ENCODE measurements at places on chromosomes 2 and 18.
A peak's percentile ranks its signal among the peaks of the same experiment; 100 is the strongest.

GRCh38 chr18:3466872-3467271 lies 16.9 kb downstream of the TGIF1 start:
- no peak for DNase-seq

DNA sequence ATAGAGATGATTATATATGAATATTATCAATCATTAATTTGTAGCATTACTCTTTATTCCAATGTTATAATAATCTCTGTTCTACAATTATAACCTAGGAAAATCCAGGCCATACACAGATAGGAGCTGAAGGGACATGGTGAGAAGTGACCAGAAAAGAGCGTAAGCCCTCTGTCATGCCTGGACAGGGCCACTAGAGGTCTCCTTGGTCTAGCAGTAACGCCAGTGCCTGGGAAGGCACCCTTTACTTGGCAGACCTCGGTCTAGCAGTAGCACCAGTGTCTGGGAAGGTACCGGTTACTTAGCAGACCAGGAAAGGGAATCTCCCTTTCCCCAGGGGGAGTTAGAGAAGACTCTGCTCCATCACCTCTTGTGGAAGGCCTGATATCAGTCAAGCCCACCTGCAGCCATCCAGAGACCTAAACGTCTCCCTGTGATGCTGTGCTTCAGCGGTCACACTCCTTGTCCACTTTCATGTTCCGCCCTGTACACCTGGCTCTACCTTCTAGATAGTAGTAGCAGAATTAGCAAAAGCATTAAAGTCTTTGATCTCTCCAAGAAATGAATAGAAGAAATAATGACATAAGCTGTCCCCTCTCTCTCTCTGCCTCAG lies 447.5 kb upstream of the FSIP2 start:
- DNase-seq, result peak; percentile 9

DNA sequence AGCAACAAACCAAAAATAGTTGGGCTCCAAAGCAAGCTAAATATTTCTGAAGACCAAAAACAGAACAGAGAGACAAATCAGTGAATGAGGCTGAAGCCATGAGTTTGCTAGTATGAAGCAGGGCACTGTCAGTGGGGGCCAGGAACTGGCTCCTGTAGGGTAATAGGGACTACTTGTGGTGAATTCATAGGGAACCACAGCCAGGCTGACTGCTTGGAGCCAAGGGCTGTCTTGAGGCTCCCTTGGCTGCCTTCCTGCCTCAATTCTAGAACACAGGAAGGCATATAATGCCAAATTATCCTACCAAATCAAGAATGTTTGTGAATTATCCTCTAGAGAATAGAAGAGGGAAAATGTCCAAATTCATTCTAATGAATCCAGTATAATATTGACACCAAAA lies 406.0 kb downstream of the CCDC85A start:
- no peak for DNase-seq

GRCh38 chr2:135219226-135219625 lies 167.1 kb downstream of the RAB3GAP1 start:
- DNase-seq, result no peak

GRCh38 chr18:3360211-3360610 lies 89.8 kb upstream of the TGIF1 start:
- no peak for DNase-seq

DNA sequence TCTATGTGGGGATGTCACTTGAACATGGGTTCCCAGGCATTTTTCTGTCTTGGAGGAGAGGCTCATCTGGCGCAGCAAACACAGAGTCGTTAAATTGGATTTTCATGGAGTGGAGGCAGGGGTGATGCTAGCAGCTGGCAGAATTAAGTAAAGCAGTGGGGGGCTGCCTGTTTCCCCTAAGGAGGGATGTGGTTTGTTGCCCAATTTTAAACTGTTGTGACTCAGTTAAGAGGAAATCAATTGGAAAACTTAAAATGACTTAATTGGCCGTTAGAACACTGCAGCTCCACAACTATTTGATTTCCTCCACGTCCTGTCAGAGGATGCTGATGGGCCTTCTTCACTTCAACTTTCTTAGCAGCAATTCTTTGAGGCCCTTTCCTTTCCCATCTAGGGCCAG lies 354.1 kb upstream of the ATP5MC3 start:
- no peak for DNase-seq

DNA sequence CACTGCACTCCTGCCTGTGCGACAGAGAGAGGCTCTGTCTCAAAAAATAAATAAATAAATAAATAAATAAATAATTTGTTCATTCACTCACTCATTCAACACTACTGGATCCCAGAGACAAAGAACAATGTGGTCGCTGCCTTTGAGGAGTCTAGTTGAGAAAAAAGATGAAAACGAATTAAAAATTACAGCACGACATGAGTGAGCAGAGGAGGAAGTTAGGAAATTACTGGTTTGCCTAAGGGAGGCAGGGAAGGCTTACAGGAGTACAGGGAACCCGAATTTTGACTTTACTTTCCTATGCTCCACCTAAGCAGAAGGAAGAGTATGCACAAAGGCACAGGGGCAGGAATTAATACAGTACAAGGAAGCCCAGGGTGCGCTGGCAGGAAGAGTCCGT lies 4.2 kb upstream of the KCMF1 start:
- no peak for DNase-seq

- DNase-seq, result no peak
Observed at GRCh38 chr18:13762690-13763439, 36.4 kb downstream of the RNMT start.

- no peak for DNase-seq
Observed at GRCh38 chr18:36405611-36406010, 108.1 kb downstream of the FHOD3 start.

DNA sequence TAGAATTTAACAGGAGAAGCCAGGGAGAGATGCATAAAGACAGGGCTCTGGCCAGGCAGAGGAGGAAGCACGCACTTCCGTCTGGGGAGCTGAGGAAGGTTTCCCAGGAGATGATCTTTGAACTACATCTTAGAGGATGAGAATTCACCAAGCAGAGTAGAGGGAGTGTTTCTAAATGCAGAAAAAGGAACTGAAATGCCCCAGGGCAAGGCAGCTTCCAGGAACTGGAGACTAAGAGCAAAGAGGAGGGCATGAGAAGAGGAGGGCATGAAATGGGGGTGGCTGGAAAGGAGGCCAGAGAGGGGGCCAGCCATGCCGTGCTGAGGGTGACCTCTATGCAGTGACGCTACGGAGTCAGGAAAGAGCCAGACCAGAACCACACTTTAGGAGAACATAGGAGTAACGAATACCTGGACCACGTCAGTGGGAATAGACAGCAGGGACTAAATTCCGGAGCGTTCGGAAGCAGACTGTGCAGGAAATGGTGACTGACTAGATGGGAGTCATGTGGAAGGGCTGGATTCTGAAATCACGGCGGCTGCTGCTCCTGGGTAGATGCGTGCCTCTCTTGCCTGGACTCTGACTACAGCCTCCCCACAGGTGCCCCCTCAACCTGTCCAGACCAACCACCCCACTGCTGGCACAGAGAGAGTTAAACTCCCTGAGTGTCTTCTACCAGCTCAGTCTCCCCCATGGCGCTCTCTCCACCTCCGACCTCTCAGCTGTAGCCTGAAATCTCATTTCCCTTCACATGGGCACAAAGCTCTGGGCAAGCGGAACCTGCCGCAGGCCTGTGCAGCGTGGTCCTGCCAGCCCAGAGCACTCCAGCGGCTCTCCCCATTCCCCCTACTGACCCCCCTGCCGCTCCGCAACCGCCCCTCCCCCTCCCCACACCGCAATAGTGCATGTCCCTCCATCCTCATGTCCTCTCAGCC lies 87.0 kb upstream of the RTN4 start:
- DNase-seq, result no peak

- DNase-seq, result no peak
Observed at GRCh38 chr18:28116461-28116860, 60.5 kb downstream of the CDH2 start.

GRCh38 chr2:207418419-207418818 lies 111.3 kb upstream of the CREB1 start:
- no peak for DNase-seq

DNA sequence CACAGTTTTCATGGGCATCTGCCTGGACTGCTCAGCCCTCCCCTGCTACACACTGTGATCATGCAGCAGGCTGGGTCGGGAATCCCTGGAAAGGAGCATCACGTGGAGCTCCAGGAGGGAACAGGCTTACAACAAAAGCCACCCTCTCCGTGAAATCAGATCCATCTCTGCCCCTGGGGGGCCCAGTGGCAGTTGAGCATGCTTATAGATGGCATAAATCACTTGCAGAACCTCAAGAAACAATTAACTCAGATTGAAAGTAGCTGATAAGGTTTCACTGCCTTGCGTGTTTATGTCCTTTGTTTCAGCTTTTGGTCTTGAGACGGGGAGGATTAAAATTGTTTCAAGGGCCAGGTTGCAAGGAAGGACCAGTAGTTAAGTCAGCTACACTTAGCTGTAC lies 354.8 kb upstream of the MEIS1 start:
- no peak for DNase-seq

- no peak for DNase-seq
Observed at GRCh38 chr2:8247905-8248622, 433.8 kb upstream of the ID2 start.

DNA sequence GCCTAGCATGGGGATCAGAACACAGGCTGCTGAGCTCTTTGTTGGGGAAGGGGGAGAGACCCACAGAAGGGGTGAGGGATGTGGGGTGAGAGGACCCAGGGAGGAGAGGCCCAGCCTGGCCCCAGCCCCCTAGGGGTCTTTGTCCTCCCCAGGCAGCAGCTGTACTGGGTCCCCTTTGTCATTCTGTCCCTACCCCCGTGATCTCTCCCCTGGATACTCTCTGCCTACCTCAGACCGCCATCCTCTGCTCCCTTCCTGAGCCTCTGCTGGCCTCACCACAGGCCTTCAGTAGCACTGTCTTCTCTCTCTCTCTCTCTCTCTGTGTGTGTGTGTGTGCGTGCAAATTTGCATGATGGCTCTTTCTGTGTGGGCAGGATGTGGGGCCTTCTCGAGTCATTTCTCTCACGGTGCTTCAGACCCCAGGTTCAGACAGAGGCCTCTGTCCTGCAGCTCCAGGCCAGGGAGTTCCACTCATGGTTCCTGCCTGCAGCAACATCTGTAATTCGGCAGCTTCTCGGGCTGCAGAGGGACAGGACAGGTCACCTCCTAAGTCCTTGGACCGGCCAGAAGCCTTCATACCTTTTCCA lies 1.4 kb downstream of the PSD4 start:
- no peak for DNase-seq

GRCh38 chr2:216873573-216873972 lies 13.7 kb upstream of the TNP1 start:
- DNase-seq, result no peak

GRCh38 chr2:118562144-118562543 lies 285.3 kb downstream of the EN1 start:
- no peak for DNase-seq

- no peak for DNase-seq
Observed at GRCh38 chr2:203071148-203071547, 56.5 kb downstream of the NBEAL1 start.

DNA sequence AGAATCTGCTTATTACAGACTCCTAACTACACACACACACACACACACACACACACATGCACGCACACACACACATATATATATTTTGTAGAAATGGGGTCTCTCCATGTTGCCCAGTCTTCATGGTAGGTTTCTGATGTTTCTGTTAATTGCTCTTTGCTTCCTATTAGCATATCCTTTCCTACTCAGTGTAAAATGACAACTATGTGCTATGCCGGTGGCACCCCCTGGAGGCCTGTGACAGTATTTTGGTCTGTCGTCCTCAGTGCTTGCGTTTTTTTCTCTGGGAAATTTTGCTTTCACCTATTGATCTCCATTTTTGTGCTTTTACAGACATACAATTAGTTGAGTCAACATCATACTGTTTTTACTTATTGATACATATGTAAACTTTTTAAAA lies 322.1 kb downstream of the LRRTM1 start:
- DNase-seq, result no peak

- no peak for DNase-seq
Observed at GRCh38 chr2:144052083-144052482, 467.8 kb downstream of the ZEB2 start.

DNA sequence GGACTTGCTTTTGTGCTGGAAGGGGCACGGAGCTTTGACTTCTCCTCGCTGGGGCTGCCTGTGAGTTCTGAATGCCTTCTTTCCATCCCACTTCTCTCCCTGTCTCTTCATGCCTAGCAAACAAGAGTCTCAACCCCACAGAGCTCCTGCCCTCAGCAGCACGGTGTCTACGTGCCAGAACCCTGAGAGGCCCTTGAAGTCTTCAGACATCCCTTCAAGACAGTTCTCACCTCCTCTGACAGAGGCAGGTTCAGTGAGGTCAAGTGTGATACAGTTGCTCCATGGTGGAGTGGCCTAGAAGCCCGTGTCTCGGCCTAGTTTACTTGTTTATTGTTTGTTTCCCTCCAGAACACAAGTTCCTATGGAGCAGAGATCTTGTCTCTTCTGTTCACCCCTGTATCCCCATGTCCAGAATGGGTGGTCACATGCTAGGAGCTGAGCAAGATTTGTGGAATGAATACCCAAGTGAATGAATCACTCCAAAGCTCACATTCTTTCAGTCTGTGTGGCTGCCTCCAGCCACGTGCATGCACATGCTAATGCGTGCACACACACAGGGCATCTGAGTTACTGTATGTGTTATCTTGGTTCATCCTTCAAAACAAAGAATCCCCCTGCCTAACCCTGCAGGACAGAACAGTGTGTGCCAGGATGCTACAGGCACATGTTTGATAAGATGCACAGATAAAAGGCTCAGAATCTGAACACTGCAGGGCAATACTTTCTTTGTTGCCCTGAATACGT lies 391.6 kb downstream of the NBAS start:
- peak; percentile 96 for DNase-seq

DNA sequence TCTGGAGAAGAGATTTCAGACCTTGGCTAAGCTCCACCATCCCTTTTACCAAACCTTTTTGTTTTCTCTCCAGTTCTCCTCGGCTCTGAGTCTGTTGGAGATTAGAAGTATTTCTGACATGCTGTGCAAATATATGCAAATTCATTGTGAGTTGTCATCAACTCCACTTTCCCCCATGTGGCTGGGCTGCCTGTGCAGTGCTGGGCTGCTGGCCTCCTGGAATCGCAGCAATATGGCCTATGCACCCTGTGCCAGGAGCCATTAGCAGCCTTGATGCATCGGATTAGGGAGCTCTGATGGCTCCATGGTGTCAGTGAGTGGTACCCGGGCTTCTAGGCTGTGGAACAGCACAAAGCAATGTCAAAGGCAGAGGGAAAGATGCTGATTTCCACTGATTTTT lies 80.0 kb downstream of the GPR39 start:
- no peak for DNase-seq

DNA sequence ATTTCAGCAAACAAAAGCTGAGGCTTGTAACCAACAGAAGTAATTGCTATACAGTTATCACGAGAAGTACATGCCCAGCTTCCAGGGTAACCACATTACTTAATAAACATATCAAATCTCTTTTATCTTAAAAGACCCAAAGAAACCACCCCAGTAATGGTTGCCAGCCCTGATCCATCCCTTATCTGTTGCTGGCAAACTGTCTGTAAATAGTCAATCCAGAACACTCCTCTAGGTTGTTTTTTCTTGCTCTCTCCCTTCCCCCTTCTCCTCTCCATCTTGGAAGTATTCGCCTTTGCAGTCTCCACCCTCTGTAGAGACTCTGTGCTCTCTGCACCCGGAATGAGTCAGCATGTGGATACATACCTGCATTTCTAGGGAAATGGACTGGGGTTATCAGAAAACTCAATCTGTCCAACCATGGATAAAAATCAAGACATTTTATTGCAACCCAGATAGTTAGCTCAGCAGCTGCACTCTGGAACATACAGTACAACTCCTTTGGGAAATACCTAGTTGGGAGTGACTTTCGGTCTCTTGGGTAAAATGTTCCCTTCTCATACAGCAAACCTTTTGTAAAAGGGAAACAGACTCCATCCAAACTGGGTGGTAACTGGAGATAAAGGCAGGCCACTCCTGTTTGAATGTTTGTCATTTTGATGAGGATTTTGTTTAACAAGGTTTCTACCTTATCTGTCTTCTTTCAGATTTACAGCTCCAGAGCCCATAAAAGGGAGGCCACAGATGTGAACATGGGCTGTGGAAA lies 123.5 kb upstream of the FOSL2 start:
- peak; percentile 42 for DNase-seq
